Stimulated activated CD4-positive, alpha-beta T cell treated with anti-CD3 and anti-CD28 coated beads, Interleukin-15, amount 100 ng/mL, for 1 hour (primary cell): ENCODE measurements at places on chromosomes 16 and 17.
A peak's percentile ranks its signal among the peaks of the same experiment; 100 is the strongest.

DNA sequence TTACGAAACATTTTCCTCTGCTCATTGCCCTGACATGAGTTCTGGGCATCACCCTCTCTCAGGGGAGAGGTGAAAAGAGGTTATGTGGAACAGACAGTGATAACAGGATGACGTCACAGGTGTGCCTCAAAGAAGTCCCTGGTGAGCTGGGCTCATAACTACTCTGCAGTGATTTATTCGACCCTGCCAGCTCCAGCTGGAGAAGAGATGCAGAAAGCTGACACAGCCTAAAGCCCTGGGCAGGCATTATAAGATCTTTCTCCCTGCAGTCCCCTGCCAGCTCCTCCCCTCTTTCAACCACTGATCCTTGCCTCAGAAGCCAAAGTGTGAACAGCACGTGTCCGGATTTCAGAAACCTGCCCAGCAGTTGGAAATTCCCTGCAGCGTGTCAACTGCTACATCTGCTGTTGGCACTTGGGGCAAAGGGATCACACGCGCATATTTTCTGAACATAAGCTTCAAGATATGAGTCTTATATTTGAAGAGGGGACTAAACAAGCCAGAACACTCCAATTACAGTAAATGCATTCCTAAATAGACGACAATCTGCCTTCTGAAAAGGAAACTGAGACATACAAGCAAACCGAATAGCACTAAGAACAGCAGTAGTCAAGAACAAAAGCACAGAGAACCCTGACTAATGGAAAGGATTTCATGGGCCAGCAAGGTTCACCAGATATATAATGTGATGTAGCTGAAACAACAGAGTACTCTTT is 80.5 kb downstream of the SMG6 start:
- DNase-seq = peak; percentile 15

- DNase-seq = no peak
These were observed 625.2 kb upstream of the CDH8 start for GRCh38 chr16:62661435-62661834.

GRCh38 chr17:73072219-73072962 is 20.1 kb downstream of the SLC39A11 start:
- DNase-seq = no peak

DNA sequence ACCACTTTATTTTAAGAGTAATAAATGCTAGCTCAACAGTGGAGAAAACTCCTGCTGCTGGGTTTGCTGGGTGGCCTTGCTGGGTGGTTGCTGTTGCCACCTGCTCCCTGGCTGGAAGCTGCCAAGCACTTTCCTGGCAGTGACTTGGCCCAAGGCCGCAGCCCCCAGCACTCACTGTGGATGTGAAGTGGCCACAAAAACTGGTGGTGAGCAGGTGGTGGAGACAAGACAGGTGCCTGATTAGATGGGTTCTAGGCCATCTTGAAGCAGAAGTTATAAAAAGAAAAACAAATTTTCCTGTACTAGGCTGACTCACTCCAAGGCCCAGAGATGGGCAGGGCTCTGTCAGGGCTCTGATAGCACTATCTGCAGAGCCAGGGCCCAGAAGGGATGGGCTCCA is 224.7 kb upstream of the NLRP1 start:
- no peak for DNase-seq

DNA sequence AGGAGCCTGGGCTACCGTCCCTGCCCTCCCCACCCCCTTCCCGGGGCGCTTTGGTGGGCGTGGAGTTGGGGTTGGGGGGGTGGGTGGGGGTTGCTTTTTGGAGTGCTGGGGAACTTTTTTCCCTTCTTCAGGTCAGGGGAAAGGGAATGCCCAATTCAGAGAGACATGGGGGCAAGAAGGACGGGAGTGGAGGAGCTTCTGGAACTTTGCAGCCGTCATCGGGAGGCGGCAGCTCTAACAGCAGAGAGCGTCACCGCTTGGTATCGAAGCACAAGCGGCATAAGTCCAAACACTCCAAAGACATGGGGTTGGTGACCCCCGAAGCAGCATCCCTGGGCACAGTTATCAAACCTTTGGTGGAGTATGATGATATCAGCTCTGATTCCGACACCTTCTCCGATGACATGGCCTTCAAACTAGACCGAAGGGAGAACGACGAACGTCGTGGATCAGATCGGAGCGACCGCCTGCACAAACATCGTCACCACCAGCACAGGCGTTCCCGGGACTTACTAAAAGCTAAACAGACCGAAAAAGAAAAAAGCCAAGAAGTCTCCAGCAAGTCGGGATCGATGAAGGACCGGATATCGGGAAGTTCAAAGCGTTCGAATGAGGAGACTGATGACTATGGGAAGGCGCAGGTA is 762 bp downstream of the CDK12 start:
- no peak for DNase-seq

- no peak for DNase-seq
These were observed 15.5 kb downstream of the TK2 start for GRCh38 chr16:66534376-66534799.

- DNase-seq = no peak
These were observed 31.8 kb upstream of the NAT9 start for GRCh38 chr17:74807925-74808324.

DNA sequence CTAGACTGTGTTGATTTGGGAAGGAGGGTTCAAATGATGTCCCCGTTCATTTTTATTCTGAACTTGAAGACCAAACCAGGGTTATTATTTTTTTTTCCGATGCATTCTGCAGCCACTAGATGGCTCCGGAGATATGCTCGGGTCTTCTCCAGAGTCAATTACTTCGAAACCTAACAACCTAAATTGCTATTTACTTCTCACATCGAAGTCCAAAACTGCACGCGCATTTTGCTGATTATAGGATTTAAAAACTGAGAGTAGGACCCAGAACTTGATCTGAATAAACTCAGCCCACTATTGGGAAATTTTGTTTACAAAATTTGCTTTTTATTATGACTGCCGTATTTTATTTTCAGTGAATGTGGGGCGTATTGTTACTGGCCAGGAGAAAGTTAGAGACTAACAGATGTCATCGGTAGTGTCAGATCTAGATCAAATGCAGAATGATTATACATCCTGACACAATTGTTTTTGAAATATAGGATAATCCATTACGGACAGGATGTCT is 263.8 kb downstream of the HS3ST3A1 start:
- no peak for DNase-seq

DNA sequence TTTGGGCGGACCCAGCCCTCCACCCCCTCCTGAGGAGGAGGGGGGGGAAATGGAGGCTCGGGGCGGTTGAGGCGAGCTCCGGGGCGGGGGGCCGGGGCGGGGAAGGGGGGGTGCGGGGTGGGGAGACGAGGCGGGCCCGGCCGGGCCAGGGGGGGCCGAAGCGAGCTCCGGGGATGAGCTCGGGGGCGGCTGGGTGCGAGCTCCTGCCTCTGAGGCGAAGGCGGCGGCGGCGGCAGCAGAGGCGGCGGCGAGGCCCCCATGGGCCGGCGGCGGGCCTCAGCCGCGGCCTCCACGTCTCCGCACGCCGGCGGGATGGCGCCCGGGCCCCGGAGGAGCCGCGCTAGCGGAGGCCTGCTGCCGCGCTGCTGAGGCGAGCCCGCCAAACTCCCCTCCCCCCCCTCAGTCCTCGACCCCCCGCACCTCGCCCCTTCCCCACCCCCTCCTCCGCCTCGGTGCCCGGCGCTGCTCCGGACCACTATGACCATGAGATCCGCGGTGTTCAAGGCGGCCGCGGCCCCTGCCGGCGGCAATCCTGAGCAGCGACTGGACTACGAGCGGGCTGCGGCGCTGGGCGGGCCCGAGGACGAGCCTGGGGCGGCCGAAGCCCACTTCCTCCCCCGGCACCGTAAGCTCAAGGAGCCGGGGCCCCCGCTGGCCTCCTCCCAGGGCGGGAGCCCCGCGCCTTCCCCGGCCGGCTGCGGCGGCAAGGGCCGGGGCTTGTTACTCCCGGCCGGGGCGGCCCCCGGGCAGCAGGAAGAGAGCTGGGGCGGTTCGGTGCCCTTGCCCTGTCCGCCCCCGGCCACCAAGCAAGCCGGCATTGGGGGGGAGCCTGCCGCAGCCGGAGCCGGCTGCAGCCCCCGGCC is 596 bp downstream of the MSL1 start:
- DNase-seq = no peak

- DNase-seq = no peak
These were observed 69.5 kb downstream of the SREBF1 start for GRCh38 chr17:17767154-17767869.

DNA sequence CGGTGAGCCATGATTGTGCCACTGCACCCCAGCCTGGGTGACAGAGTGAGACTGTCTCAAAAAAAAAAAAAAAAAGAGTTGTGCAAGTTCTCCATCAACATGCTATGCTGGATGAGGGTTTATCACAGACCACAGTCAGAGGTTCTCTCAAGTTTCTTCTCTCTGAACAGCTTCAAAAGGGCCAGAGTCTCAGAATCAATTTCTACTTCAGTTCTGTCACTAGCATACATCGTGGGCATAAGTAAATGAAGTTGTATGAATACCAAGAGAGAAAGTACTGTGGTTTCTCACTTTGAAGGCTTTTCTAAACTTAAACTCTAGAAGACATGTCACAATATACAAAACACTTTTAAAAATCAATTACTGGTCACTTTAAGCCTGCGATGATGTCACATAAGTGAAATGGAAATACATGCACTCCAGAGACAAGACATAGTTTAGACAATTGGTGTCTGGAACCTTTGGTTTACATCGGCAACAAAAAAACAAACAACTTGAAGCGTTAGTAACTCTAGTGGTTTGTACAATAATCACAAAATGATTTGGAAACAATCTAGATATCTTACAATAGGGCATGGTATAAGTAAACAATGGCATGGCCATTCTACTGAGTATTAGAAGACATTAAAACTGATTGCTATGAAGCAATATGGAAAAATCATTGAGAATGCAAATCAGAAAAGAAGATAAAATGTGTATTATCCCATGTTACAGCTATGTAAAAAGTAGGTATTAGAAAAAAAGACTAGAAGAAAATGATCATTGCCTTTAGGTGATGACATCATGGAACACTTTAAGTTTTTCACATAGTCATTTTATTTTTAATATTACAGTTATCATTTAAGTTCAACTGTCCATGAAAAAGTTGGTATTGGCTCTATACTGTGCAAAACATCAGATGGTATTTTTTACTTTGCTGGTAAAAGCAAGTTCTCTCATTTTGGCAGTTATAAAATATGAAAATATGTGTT is 232.3 kb downstream of the ZFHX3 start:
- DNase-seq = no peak

GRCh38 chr17:74234486-74234885 is 21.1 kb downstream of the TTYH2 start:
- no peak for DNase-seq

DNA sequence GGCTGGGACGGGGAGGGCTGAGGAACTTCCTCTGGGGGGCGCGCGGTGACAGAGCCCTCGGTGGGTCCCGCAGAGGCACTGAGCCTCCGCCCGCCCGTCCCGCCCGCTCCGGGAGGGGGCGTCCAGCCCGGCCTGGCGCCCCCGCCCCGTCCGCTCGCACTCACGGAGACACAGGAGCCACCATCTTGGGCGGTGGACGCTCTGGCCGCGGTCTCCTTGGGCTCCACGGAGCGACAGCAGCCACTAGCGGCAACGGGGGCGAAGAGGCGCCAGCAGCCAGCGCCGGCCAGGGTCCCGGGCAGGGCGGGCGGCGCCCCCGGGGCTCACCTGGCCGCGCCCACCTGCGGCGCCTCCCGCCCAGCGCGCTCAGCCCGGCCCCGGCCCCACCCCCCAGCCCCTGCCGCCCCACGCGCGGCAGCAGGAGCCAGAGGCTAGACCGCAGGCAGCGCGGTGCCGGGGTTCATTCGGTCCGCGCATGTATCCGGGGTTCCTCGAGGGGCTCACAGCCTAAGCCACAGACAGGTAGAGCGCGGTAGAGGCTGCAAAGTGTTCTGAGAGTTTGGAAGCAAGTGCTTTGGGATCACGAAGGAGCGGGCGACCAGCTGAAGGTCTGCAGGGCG is at the start of gene C17orf113:
Gene C17orf113, minus strand, starts transcription at position 209 of the 620 bp plus-strand sequence. CDS start 7,225 bp downstream, outside the sequence.
- peak; percentile 6 for DNase-seq

DNA sequence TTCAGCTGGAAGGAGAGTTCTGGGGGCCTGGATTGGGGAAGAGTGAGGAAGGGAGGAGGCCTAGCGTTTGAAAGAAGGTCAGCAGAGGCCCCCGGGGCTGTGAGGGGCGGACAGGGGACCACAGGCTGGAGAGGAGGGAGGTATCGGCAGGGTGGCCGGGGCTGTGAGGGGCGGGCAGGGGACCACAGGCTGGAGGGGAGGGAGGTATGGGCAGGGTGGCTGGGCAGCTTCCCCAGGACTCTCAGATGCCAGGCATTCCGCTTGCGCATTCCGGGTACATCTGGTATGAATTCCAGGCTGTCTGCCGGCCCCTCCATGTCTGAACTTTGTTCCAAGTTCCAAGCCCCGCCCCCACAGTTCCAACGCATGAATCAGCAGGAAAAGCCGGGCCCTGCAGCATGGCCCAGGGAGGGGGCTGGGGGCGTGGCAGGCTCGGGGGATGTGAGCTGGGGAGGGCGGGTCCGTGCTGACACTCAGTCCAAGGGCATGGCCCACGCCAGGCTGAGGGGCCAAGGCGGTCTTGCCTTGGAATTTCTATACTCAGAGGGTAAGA is 4.3 kb upstream of the TLCD2 start:
- DNase-seq = no peak

DNA sequence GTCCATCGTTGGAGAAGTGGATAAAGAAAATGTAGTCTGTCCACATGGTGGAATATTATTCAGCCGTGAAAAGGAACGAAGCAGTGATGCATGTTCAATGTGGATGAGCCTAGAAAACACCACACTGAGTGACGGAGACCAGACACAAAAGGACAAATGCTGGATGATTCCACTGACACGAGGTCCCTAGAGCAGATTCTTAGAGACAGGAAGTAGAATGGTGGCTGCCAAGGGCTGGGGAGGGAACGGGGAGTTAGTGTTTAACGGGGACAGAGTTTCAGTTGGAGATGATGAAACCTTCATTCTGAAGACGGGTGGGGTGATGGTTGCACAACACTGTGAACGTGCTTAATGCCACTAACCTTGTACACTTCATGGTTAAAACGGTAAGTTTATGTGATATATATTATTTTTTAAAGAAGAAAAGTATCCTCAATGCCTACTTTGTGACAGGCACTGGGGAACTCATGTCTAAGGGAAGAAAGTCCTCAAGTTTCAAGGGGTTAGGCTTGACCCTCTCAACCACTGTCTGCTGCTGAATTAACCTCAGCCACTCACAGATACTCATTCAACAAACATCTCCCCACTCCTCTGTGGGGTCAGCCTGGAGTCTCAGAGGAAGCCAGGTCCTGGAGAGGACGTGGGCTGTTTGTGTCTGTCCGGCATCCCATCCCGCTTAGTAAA is 17.6 kb downstream of the C16orf74 start:
- DNase-seq = no peak

GRCh38 chr17:40463122-40463550 is 19.9 kb downstream of the IGFBP4 start:
- DNase-seq = no peak
